Frontal cortex (tissue), 4 donors: ENCODE measurements at places on chromosomes 2 and 18. TPM values are rescaled to one million over a fixed set of nuclear protein-coding genes. Genes with fewer than 3 reads are reported as not detected.

Gene ANKRD39
- 5.7 TPM for total RNA-seq

Gene UGT1A5
- total RNA-seq, result not detected

Gene ABCG8
- total RNA-seq, result 0.41 TPM

Gene CRYGD
- total RNA-seq, result 2.4 TPM

Gene CPLX4
- not detected for total RNA-seq
